ENCODE measurements at places on chromosomes 5 and 9. TPM values are rescaled to one million over a fixed set of nuclear protein-coding genes. Genes with fewer than 3 reads are reported as not detected.

- DNase-seq: no peak
Measured at GRCh38 chr5:82257729-82258128, 20.4 kb downstream of the RPS23 start.

DNA sequence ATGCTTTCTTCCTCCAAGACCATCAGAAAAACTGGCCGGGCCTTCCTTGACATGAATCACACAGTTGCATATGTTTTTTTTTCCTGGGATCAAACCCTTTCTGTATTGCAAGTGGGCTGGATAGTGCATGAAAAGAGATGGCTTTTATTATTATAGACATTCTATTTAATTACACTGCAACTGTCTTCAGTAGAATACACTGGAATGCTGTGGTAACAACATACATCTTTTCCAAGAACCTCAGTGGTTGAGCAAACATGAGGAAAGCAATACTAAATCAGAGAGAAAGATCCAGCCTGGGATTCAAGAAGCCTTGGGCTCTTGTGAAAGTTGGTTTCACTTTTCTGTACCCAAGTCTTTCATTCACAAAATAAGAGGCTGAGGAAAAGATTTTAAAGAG, 193.0 kb downstream of the DMAC1 start:
- DNase-seq: no peak

DNA sequence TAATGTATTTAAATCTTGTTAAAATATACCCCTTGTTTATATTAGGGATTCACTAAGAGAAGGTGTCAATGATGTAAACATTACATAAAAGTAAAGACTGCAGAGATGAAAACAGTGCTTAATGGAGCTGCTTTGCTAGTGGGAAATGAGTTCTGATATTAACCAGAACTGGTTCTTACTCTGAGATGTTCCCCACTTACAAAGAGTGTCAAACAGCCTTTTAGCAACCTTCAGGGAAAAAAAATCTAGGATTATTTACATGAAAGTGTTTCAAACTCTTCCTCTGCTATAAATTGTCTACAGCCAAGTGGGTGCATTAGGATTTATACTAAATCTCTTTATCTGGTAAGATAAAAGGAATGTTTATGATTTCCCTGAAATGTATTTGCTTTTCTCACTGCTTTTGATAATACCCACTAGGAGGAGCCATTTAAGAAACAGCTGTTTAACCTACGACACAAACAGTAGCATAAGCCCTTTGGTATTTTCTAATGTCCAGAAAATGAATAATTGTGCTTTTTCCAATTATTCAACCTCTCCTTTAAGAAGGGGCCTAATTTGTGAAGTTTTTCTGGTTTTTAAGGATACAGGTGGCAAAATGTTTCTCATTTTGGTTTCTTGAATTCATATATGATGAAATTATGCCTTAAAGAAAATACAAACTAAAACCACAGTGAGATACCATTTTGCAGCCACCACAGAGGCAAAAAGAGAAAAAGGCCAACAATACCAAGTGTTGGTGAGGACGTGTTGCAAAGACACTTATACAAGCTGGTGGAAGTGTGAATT, 186.3 kb downstream of the TLE4 start:
- DNase-seq: no peak

DNA sequence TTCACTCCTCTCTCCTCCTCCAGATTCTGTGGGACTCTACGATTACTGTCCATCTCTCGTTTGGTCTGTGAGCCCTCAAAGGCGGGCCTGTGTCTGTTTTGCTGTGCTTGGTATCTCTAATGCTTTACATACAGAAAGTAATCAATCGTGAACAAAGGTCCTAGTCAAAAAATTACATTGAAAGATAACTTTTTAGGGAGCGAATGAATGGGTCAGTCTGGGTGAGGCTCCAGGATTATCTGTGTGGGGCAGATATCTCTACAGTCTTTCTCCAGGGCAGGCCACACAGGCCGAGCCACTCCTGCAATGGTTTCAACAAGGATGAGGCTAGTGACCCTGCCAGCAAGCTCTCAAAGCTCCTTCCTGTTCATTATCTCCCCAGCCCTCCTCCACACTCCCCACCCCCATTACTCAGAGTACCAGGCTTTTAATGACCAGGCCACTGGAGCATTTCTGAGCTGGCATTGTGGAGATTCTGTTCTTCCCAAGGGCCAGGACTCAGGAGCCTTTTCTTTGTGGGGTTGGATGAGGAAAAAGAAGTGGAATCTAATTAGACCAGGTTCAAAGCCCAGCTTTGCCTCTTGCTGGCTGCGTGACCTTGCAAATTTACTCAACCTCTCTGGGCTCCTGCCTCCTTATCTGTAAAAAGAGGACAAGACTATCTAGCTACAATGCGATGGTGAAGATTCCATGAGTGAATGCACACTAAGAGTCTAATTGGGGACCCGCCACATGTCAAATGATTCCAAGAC, 10.2 kb downstream of the CORO2A start:
- DNase-seq: no peak

- DNase-seq: peak; percentile 99
Measured at GRCh38 chr9:83979812-83980394, at the start of gene HNRNPK. TSS of gene HNRNPK (minus strand) at chr9:83980215. CDS start at chr9:83978252, 1,963 bp downstream.

- DNase-seq: no peak
Measured at GRCh38 chr5:111227801-111228200, 3.6 kb downstream of the CAMK4 start.

DNA sequence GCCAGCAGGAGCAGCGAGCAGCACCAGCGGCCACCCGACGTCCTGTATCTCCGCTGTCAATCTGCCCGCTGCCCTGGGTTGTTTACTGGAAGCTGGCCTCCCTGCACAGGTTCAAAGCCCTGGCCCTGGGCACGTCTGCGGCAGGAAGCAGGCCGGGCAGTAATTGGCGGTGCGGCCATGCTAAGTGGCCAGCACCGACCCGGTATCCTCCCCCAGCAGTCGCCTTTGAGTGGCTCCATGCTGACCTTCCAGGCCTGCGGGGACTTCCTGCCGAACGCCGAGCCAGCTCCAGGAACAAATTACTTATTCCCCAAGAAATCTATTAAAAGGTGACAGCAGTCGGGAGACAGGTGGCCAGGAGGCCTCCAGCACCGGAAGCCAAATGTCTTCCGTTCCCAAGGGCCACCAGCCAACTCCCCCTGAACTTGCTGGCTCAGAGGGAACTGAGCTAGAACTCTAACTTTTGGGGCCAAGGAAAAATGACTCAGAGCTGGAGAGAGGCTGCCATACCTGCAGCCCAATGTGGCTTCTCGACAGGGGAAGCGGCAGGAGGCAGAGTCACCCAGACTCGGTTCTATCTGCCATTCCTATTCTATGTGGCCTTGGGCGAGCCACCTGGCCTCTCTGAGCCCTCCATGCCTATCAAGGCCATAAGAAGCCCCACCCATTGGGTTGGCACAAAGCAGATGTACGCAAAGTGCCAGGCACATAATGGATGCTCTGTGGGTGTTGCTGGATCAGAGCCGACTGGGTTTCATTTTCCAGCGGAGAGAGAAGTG, 13.7 kb upstream of the PSMB7 start:
- DNase-seq: no peak

- no peak for DNase-seq
Measured at GRCh38 chr9:118963674-118964073, 405.6 kb downstream of the BRINP1 start.

NOXA1 gene
- 2.3 TPM for total RNA-seq

TMEM38B gene
- total RNA-seq: 92.2 TPM

Measured in gastrocnemius medialis (tissue), 4 donors.